ENCODE measurements at places on chromosomes 7 and 10. TPM values are rescaled to one million over a fixed set of nuclear protein-coding genes. Genes with fewer than 3 reads are reported as not detected.

DNA sequence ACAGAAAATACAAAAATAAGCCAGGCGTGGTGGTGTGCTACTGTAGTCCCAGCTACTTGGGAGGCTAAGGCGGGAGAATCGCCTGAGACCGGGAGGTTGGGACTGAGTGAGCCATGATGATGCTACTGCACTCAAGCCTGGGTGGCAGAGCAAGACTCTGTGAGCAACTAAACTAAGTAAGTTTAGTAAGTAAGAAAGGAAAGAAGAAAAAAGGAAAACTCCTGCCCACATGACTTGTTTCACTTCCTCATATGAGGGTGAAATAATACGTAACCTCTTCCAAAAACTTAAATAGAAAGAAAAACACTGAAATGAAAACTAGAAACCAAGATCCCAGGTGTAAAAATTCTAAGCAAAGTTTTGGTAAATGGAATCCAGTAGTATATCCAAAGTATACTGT lies 79.6 kb downstream of the LARP4B start:
- no peak for DNase-seq

GRCh38 chr7:27224983-27225934 lies 17.3 kb upstream of the EVX1 start:
- no peak for DNase-seq

DNA sequence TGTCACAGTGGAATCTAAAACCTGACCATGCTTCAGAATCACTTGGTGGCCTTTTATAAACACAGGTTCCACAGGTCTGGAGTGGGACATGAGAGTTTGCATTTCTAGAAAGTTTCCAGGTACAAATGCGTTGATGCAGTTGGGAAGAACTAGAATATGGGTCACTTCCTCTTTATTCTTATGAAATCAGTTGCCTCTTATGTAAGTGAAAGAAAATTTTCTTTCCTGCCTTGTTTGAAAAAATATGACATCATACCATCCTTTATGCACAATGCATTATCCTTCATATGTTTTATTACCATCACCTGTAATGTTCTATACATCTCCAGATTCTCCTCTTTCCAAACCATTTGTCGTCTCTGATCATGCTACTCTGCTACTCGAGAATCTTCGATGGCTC lies 44.0 kb downstream of the PLXNA4 start:
- no peak for DNase-seq

- DNase-seq, result no peak
These were observed 25.9 kb downstream of the ST8SIA6 start for GRCh38 chr10:17428351-17429097.

GRCh38 chr7:3010161-3010560 lies 33.5 kb downstream of the CARD11 start:
- no peak for DNase-seq

DNA sequence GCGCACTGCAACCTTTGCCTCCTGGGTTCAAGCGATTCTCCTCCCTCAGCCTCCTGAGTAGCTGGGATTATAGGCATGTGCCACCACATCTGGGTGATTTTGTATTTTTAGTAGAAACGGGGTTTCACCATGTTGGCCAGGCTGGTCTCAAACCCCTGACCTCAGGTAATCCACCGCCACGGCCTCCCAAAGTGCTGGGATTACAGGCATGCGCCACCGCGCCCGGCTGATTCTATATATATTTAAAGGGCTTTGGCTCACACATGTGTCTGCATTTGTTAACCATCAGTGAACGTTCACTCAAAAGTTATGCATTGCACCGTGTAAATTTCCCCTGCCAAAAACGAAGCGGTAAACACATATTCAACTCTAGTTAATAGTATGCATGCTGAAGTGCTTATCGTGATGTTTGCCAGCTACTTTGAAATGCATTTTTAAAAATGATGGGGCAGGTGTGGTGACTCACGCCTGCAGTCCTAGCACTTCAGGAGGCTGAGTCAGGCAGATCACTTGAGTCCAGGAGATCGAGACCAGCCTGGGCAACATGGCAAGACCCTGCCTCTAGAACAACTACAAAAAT lies 17.7 kb upstream of the WIPI2 start:
- DNase-seq, result no peak

DNA sequence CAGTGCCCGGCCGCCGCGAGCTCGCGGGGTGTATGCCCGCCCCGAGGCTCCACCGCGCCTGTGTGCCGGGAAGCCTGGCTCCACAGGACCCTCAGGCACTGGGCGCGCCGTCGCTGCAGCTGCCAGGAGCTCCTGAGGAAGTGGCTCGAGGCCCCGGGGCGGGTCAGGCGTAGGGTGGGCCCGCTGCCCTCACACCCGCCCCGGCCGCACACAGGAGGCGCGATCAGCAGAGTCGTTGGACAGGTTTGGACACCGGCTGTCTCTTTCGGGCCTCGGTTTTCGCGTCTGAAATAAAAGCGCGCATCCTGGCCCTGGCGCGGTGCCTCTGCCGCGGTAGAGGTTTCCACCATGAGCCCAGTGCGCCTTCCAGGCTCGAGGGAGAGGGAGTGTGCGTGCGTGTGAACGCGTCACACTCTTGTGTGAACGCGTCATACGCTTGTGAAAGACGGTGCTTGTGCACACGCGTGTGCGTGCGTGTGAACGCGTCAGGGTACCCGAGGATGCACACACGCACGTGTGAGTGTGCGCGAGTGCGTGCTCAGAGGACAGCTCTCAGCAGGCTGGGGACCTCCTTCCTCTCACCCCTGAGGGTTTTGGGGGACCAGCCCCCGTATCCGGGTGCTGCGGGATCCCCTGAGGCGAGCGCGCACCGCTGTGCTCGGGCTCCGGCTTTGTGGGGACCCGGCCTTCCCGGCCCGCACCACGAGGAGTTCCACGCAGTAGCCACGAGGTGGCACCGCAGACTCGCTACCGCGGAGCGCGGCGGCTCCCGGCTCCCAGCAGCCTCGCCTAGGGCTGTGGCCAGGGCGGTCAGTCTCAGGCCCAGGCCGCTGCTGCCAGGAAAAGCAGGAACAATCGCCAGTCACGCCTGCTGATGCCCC lies 83.8 kb downstream of the BMS1 start:
- DNase-seq, result no peak

DNA sequence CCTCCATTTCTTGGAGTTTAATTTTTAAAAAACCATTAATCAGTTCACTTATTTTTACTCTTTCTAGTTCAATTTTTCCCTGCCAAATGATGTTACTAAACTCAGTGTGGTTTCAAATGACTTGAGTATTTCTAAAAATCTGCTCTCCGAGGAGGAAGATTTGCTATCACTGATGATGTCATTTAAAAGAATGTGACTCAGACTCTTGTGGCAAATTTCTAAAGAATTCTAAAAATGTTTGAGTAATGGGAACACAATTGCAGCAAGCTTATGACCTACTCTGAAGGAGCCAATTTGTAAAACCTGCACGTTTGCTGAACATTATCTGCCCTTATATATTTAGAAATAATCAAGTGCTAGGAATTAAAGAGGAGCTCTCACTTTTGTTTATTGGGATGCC lies 88.6 kb downstream of the SPAG6 start:
- DNase-seq, result peak; percentile 65

DNA sequence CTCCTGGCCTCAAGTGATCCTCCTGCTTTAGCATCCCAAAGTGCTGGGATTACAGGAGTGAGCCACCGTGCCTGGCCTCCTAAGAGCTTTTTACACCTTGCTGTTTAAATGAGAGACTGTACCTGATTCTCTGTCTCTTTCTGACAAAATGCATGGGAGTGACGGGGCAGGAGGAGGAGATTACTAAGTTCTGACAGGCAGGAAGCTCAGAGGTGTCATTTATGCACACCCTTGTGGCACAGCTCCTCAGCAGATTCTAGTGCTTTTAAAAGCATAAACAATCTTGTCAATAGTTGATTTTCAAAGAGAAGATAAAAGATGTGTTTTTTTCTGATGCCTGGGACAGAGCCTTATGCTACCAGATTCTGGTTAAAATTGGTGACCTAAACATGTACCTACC lies 39.7 kb upstream of the STEAP4 start:
- DNase-seq, result no peak

- no peak for DNase-seq
These were observed 152.3 kb downstream of the CPED1 start for GRCh38 chr7:121140790-121141189.

- peak; percentile 12 for DNase-seq
These were observed 301.6 kb upstream of the HPS1 start for GRCh38 chr10:98748298-98748697.

DNA sequence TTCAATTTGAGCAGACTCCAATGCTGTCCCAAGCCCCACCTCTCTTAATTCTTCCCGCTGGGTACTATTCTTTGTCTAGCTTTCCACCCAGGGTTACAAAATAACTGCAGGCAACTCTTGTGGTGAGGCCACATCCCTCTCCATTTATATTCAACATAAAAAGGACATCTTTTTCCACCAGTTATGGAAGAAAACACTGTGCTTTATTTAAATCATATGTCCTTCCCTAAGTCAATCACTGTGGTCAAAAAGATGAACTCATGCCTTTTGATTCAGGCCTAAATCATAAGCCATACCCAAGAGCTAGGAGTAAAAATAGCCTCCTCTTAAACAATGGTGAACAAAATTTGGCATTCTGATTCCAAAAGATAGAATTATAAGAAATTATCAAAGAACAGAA lies 386.0 kb downstream of the SEMA3D start:
- DNase-seq, result no peak

DNA sequence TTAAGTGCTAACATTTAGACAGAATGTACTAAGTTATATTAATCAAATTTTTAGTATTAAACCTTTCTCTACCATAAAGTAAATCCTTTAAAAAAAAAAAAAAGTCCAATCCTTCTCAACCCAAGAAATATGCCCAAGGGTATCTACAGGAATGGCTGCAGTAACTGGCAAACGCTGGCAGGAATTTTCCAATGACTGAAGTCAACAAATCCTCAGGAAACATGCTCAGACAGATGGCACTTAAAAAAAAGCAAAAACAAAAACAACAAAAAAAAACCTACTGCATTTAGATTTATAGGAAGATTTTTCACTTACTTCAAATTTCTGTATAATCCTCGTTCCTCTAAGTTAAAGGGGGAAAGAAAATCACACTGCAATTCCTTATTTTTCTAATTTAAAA lies 666 bp downstream of the SVIL start:
- no peak for DNase-seq

GRCh38 chr10:80699602-80700039 lies 161.9 kb downstream of the SH2D4B start:
- DNase-seq, result peak; percentile 74

DNA sequence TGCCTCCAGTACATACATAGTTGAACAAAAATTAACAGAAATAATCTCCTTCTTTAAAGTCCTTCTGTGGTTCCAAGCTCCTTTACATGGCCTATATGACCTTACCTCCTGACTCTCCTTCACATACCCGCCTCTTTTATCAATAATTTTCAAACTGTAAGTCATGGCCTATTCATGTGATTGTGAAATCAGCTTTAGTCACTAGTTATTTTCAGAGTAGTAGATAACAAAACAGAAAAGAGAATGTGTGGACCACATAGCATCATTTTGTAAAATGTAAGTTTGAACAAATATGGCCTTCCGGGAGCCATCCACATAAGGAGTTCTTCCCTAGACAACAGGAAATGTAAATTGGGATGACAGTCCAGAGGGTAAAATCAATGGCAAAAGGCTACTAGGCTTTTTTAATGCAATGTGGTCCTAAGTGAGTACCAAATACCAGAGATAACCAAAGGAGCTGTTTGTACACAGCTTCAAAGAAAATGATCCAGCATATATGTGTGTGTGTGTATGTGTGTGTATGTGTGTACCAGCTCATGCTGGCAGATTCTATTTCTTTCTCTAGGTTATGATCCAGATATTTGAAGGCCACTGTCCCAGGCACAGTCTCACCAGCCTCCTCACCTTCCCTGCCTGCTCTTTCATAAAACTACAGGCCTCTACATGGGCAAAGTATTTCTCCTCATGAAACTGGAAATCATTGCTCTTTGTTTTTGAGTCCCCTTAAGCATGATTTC lies 12.3 kb upstream of the FAM133B start:
- DNase-seq, result no peak

- no peak for DNase-seq
These were observed 40.4 kb downstream of the WIPI2 start for GRCh38 chr7:5230265-5231067.

DNA sequence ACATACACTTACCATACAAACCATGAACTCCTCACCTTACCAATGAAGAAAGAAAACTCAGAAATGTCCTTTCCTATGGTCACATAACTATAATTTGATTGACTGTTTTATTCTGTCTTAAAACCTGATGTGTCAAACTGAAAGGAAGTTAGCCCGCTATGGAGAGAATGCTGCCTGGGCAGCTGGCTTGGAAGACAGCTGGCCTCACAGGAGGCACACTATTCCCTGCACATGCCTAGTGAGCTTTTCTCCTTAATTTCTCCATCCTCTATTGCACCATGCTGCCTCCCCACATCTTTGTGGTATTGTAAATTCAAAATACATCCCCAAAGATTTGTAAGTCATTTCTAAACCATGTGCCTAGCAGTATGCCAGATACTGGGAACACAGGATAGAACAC lies 163.3 kb downstream of the STK31 start:
- no peak for DNase-seq

DNA sequence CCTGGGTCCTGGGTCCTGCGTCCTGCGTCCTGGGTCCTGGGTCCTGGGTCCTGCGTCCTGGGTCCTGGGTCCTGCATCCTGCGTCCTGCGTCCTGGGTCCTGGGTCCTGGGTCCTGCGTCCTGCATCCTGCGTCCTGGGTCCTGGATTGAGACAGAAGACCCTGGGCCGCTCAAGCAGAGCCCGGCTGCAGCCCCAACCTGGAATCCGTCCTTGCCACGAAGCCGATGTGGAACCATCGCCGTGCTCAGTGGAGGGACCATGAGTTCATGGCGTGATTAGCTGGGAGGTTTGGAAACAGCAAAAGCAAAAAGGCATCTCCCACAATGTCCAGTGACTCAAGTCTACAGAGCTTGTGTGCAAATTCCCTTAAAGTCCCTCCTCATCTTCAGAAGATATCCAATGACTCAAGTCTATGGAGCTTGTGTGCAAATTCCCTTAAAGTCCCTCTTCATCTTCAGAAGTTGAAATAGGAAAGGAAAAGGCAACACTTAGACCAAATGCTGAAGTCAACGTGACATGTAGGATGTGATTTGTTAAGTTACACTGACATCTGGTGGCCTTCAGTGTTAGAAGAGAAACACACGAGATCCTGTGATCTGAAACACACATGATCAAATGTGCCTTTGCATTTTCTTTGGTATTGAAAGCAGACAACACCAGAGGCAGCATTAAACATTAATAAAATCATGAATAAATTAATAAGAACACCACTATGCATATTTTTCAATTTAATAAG lies 179.9 kb downstream of the PTPRN2 start:
- DNase-seq, result peak; percentile 70

GRCh38 chr7:117269417-117269816 lies 53.4 kb downstream of the WNT2 start:
- peak; percentile 48 for DNase-seq

GRCh38 chr7:44727158-44727936 lies 21.3 kb upstream of the ZMIZ2 start:
- peak; percentile 74 for DNase-seq

- no peak for DNase-seq
These were observed 28.9 kb upstream of the FZD1 start for GRCh38 chr7:91235211-91235832.

Gene CH25H
- 0.12 TPM for total RNA-seq

Gene NRP1
- total RNA-seq, result 39.6 TPM

Gene NHLRC2
- total RNA-seq, result 7.6 TPM

Gene VWA2
- not detected for total RNA-seq

Gene GRM3
- total RNA-seq, result not detected

Gene HABP2
- not detected for total RNA-seq

Gene LRIT2
- total RNA-seq, result not detected

Gene SAP25
- total RNA-seq, result not detected

Gene GIMAP1
- total RNA-seq, result not detected

Gene C7orf57
- total RNA-seq, result 0.06 TPM

Gene HTRA1
- 63.4 TPM for total RNA-seq

Gene GRID1
- 2.4 TPM for total RNA-seq

Gene ZPBP
- total RNA-seq, result not detected

Gene NME8
- not detected for total RNA-seq

Gene SPDYE2B
- total RNA-seq, result not detected

Gene CACNB2
- 0.62 TPM for total RNA-seq

Measured in H4 (cell line).